Stimulated activated CD8-positive, alpha-beta memory T cell treated with anti-CD3 and anti-CD28 coated beads, Interleukin-7, amount 100 ng/mL, for 48 hours (primary cell): ENCODE measurements at places on chromosomes 3 and 15.

- no peak for DNase-seq
Measured at GRCh38 chr3:172354931-172355499, 93.2 kb downstream of the GHSR start.

DNA sequence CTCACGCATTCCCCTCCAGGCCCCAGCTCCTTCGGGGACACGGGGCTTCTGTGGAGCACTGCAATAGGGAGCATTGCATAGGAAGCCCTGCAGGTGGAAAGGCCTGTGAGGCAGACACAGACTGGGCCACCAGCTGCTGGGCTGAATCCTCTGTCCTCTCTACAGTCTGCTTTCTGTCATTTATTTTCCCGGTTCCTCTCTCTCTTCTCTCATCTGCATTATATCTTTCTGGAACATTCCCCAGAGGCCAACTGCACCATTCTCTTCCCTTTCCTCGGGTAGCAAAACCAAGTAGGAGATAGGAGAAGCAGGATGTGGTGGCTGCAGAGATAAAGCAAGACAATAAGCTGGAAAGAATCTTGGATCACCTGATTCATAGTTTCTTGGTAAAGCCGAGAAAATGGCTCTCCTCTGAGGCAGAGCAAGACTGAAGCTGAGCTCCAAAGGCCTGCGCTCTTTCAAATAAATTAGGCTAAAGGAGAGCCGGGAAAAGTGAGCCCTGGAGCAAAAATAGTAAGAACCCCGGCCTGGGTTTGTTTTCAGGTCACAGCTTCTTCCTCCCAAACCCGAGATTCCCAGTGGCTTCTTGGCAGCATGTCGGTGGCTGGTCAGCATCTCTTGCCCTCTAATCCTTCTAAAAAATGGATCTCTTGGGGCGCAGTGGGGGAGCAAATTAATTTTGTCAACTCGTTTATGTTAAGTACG is 5.3 kb downstream of the TM4SF4 start:
- DNase-seq = no peak

- no peak for DNase-seq
Measured at GRCh38 chr3:93907132-93907531, 66.6 kb downstream of the PROS1 start.

DNA sequence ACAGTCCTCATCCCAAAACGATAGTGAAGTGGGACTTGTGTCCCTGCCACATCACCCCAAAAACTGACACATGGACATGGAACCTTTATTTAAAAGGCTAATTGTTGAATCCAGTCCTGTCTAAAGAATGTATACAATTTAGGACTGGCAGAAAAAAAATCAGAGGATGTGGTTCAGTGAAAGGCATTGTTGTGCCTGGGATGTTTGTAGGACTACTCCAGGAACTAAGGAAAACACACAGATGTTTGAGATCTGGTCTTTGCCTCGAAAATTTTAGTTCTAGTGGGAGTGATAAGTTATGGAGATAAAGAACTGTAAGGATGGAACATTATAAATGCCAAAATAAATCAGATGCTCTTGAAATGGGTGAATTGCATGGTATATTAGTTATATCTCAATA is 27.2 kb downstream of the VGLL4 start:
- no peak for DNase-seq

DNA sequence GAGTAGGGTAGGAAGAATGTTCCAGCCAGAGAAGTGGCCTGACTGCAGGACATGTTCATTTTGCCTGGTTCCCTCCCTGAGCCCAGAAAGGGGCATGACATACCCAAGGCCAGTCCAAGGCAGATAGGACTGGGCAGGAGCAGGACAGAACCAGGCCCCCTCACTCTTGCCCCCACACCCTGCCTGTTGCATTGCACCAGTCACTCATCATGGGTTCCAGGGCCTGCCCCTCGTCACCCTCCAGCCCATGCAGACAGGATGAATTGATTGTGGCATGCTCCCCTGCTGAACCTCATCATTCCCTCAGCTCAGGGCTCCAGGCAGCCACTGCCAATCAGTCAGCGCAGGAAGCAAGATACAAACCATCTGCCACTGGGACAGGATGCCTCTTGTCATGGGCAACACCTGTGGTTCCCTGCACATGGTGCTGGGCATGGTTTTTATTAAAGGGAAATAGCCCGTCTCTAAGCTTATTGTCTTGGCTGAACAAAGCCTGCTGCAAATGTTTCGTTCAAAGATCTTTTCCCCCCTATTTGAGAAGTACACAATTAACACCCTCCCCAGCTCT is 48.9 kb downstream of the RASGRF1 start:
- DNase-seq = no peak

- DNase-seq = no peak
Measured at GRCh38 chr3:72354486-72354885, 493.8 kb downstream of the SHQ1 start.

DNA sequence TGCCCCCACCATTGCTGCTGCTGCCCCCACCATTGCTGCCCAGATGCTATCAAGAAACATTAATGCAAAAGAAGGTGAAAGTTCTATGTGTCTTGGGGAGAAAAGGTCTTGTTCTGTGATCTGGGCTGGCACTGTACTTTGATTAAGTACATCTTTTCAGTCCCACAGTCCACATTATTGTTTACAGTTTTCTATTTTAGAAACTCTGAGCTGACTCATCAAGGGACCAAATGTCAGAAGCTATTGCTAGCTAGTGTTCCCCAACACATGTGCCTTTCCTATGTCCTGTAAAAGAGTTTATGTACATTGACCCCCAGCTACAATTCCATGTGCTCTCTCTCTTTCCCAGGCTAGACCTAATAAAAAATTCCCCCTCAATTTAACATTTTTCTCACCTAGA is 264.7 kb upstream of the NECTIN3 start:
- no peak for DNase-seq

GRCh38 chr15:50562735-50563640 is 16.5 kb upstream of the USP50 start:
- DNase-seq = no peak

DNA sequence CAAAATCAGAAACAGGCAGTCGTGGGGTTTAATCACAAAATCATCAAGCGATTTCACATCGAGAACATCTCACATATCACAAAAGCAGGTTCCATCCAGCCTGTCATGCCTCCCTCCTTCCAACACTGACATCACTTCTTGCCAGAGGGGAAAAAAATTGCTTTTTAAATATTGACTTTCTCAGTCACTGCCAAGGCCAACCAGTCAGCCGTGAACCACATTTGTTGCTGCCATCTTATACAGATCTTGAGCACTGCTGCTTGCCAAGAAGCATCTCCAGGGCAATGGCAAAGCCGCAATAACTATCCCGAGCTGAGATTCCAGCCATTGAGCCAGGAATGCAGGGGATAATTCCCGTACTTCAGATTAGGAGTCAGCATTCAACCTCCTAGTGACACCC is 174.6 kb downstream of the ANXA2 start:
- no peak for DNase-seq

DNA sequence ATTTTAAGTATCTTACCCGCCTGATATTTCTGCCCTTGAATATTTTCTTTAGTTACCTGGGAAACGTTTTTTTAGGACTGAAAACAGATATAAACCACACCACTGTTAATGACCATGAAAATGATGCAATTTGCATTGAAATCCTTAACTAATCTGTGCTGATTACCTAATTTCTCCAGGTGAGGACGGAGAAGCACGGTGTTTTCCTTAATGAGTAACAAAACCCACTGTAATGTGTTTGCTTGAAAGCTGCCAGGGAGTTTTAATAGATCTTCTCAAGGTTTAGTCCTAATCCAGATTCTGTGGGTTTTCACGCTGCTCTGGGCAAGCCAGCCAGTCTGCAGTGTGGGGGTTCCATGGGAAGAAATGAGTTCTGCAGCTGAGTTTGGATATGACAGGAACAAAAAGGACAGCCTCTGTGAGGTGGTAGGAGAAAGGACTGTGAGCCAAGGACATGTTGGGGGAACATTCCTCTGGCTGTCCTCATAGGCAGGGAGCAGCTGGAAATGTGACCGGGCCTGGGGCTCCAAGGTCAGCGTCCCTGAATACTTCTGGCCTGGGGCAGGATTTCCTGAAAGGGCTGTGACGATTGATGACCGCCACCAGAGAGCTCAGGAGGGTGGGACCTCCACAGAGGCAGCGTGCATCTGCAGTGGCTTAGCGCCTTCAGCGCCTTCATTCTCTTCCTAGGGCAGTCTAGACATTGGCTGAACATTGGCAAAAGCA is 18.6 kb downstream of the THSD4 start:
- DNase-seq = no peak

GRCh38 chr15:61655881-61656280 is 404.4 kb downstream of the VPS13C start:
- no peak for DNase-seq

GRCh38 chr3:56061279-56061626 is 407.0 kb downstream of the ERC2 start:
- no peak for DNase-seq

DNA sequence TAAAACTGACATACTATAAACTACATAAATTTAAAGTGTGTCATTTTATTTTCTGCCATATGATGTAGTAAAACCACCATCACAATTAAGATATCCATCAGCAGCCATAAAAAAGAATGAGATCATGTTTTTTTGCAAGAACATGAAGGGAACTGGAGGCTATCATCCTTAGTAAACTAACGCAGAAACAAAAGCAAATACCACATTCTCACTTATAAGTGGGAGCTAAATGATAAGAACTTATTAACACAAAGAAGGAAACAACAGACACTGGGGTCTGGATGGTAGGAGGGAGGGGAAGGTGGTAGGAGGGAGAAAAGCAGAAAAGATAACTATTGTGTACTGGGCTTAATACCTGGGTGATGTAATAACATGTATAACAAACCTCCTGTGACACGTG is 24.6 kb downstream of the CCDC14 start:
- no peak for DNase-seq

DNA sequence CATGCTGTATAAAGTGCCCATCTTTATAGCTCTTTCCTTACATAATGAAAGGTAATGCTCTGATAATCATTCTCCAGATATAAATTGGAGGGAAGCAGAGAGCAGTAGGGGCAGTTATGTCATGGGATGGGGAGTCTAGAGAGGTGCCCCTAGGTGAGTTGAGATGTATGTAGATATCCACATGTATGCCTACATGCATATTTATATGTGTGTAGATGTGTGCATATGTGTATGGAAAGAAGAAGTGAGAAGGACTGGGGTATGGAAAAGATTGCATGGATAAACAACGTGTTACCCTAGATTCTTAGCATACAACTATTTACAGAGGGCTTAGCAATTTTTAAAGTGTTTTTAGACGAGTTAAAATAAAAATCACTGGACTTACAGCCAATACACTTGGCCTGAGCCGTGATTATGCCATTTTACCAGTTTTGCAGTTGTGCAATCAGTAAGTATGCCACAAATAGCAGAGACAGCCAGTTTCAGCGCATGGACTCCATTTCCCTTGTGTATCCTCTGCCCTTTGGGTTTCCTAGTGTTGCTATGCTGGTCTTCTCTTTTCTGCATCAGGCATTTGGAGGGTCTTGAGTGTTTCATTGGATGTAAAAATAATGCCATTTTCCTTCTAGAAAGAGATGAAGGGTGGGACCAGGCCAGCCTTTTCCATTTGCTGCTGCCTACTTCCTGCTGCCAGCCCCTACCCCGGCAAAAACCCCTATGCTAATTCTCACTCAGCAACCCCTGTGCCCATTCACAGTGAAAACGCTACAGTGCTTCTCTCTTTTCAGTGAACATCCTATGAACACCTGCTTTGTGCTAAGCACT is 199.4 kb upstream of the NR2E3 start:
- DNase-seq = no peak

DNA sequence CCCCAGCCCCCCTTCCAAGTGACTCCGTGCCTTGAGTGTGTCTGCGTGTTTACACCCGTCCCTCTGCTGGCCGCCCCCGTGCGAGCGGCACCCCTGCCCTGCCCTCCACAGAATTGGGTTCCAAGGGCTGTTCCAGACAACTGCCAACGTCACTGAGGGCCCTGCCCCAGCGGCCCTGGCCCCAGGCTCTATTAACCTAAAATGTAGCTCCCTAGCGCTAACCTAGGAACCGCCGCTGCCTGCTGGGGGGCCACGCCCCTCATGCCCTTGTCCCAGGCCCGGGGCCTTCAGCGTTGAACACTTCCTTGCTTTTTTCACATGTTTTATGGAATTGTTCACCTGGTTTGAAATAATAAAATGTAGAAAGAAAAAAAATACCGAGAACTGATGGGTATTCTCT is 10.0 kb upstream of the SEMA3B start:
- DNase-seq = no peak

GRCh38 chr3:98657457-98657856 is 64.0 kb upstream of the CPOX start:
- DNase-seq = peak; percentile 5

GRCh38 chr3:13508496-13508895 is 28.4 kb downstream of the HDAC11 start:
- DNase-seq = no peak

DNA sequence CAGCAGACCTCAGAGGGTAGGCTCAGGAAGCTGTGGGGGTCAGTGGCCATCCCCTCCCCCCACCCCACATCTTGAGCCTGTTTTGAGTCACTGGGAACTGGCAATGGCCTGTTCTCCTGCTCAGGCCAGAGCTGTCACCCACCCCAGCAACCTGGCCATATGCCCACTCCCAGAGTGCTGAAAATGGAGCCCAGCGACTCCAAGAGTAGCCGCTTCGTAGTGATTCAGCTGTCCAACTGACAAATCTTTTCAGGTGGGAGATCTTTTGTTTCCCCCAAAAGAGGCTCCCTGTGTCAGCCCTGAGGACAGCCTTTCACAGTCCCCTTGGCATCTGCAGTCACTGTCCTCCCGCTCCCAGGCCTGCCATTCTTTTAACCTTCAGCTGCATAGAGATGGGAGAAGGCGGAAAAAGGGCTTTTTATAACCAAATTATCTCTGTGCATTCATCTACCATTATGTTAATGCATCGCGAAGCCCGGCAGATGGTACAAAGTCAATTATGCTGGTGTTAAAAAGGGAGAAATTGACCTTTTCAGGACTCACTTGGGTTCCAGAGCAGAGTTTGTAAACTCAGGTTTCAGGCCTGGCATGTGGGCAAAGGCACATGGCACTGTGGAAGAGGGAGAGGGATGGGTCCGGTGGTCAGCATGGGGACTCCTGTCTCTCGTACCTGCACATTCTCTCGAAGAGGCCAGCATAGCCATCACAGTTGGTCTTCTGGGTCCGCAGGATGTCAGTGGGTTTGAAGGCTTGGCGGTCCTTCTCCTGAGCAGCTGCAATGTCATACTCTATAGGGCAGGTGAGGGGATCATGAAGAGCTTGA is 32.1 kb downstream of the KY start:
- DNase-seq = no peak

GRCh38 chr3:32372213-32372490 is 19.5 kb upstream of the CMTM7 start:
- DNase-seq = no peak
